ENCODE measurements at places on chromosomes 16 and 17. TPM values are rescaled to one million over a fixed set of nuclear protein-coding genes. Genes with fewer than 3 reads are reported as not detected.

GRCh38 chr17:81898029-81898866, 3.8 kb upstream of the NPB start:
- H3K27ac ChIP-seq = no peak overlapping the region
- peaks cover 10% of the 10 kb centered on the region for H3K27me3 ChIP-seq
- DNase-seq = no peak
- peaks cover 11% of the 10 kb centered on the region for H3K4me1 ChIP-seq
- peaks cover 48% of the 10 kb centered on the region for H3K36me3 ChIP-seq

DNA sequence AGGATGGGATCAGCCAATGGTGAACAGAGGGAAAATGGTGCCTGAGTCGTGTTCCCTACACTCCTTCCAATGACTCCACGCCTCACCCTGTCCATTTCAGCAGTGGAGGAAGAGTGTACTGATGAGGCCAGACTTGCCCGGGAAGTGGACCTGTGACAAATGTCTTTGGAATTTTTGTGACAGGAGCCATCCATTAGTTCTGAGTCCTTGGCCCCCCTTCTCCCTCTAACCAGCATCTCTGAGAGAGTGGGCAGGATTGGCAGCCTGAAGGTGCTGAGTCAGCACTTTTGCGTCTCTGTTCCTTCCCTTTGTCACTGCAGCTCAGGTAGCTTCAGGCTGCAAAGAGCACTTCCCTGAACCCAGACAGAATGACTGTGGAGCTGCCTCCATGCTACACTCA, 30.8 kb downstream of the BEAN1 start:
- no peak overlapping the region for H3K27ac ChIP-seq
- no peaks in the 10 kb centered on the region for H3K36me3 ChIP-seq
- no peak overlapping the region for H3K4me3 ChIP-seq
- peaks cover 25% of the 10 kb centered on the region for H3K27me3 ChIP-seq
- no peak for DNase-seq

- peaks cover 35% of the 10 kb centered on the region for H3K4me1 ChIP-seq
- H3K4me3 ChIP-seq = no peak overlapping the region
- no peak for DNase-seq
- H3K27me3 ChIP-seq = no peaks in the 10 kb centered on the region
- H3K27ac ChIP-seq = no peak overlapping the region
- H3K36me3 ChIP-seq = peaks cover 25% of the 10 kb centered on the region
Measured at GRCh38 chr16:69610356-69610755, 44.6 kb downstream of the NFAT5 start.

- no peak overlapping the region for H3K27ac ChIP-seq
- no peak overlapping the region for H3K4me3 ChIP-seq
- no peaks in the 10 kb centered on the region for H3K36me3 ChIP-seq
- H3K4me1 ChIP-seq = no peaks in the 10 kb centered on the region
Measured at GRCh38 chr17:70225276-70225675, 55.9 kb downstream of the KCNJ2 start.

- no peak overlapping the region for H3K27ac ChIP-seq
- peaks cover 47% of the 10 kb centered on the region for H3K36me3 ChIP-seq
- H3K4me3 ChIP-seq = no peak overlapping the region
Measured at GRCh38 chr16:4698321-4699045, 5.1 kb downstream of the NUDT16L1 start.

- no peak overlapping the region for H3K4me3 ChIP-seq
- H3K4me1 ChIP-seq = no peaks in the 10 kb centered on the region
- no peaks in the 10 kb centered on the region for H3K36me3 ChIP-seq
- peaks cover 26% of the 10 kb centered on the region for H3K27me3 ChIP-seq
- H3K27ac ChIP-seq = no peak overlapping the region
- no peak for DNase-seq
Measured at GRCh38 chr17:5707482-5707881, 123.2 kb upstream of the NLRP1 start.

GRCh38 chr17:236641-237405, 55.4 kb upstream of the DOC2B start:
- H3K36me3 ChIP-seq = no peaks in the 10 kb centered on the region
- no peak overlapping the region for H3K27ac ChIP-seq
- no peak overlapping the region for H3K4me3 ChIP-seq
- no peaks in the 10 kb centered on the region for H3K27me3 ChIP-seq

- no peak overlapping the region for H3K4me3 ChIP-seq
- no peaks in the 10 kb centered on the region for H3K4me1 ChIP-seq
- H3K36me3 ChIP-seq = no peaks in the 10 kb centered on the region
- no peak overlapping the region for H3K27ac ChIP-seq
Measured at GRCh38 chr17:50684612-50685333, 22.9 kb downstream of the ANKRD40 start.

DNA sequence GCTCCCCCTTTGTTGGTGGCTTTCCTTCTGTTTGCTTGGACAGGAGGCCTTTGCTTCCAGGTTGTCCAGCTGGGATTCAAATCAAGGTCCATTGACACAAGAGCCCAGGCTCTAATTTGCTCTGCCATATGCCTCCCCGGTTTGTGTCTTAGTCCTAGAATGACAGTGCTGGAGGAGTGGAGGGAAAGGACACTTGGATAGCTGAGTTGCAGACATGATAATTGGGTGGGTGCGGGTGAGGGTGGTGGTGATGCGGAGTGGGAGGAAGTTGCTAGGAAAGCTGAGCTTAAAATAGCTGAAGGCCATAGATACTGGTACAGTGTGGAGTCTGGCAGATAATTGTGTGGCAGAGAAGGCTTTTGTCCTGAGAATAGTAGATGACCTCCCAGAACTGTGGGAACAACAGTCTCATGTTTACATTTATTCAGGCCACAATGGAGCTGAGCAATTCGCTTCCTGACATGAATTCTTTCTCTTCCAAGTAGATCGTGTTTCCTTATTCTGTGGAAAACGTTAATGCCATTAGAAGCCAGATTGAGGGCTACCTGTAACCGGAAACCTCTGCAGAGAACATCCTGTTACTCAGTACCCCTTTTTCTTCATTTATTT, 23.8 kb downstream of the SEC14L1 start:
- peaks cover 44% of the 10 kb centered on the region for H3K36me3 ChIP-seq
- no peak for DNase-seq
- H3K4me3 ChIP-seq = peak overlapping the region; percentile 54

ABCC11 gene
- not detected for total RNA-seq

CX3CL1 gene
- 0.31 TPM for total RNA-seq

GNG13 gene
- total RNA-seq = not detected

GAS7 gene
- total RNA-seq = 44.2 TPM

KDM6B gene
- total RNA-seq = 70.8 TPM

CTF1 gene
- 0.62 TPM for total RNA-seq

UNC45B gene
- not detected for total RNA-seq

KRTAP3-1 gene
- not detected for total RNA-seq

UMOD gene
- total RNA-seq = not detected

All from activated B cell treated with CpG ODN at 0.5 μM for 24 hours (primary cell).